Stimulated activated CD4-positive, alpha-beta T cell treated with anti-CD3 and anti-CD28 coated beads, Interleukin-15, amount 100 ng/mL, for 1 hour (primary cell): ENCODE measurements at places on chromosomes 11 and 22.

GRCh38 chr11:1645357-1645821 is 15.8 kb downstream of the KRTAP5-5 start:
- DNase-seq = no peak

DNA sequence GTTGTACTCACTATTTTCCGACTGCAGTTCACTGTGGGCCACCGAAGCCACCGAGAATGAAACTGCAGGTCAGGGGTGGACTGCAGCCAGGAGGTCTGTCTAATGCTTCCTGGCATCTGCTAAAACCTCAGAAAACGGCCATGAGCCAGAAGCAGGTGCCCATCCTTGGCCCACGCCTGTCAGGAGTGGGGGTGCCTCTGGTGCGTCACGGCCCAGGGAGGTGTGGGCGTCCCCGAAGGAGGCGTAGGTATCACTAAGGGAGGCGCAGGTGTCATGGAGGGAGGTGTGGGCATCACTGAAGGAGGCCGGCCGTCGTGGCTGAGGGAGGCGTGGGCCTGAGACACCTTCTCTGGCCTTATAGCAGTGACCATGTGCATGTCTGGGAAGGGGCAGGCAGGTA is 456.2 kb downstream of the TBC1D22A start:
- DNase-seq = no peak

DNA sequence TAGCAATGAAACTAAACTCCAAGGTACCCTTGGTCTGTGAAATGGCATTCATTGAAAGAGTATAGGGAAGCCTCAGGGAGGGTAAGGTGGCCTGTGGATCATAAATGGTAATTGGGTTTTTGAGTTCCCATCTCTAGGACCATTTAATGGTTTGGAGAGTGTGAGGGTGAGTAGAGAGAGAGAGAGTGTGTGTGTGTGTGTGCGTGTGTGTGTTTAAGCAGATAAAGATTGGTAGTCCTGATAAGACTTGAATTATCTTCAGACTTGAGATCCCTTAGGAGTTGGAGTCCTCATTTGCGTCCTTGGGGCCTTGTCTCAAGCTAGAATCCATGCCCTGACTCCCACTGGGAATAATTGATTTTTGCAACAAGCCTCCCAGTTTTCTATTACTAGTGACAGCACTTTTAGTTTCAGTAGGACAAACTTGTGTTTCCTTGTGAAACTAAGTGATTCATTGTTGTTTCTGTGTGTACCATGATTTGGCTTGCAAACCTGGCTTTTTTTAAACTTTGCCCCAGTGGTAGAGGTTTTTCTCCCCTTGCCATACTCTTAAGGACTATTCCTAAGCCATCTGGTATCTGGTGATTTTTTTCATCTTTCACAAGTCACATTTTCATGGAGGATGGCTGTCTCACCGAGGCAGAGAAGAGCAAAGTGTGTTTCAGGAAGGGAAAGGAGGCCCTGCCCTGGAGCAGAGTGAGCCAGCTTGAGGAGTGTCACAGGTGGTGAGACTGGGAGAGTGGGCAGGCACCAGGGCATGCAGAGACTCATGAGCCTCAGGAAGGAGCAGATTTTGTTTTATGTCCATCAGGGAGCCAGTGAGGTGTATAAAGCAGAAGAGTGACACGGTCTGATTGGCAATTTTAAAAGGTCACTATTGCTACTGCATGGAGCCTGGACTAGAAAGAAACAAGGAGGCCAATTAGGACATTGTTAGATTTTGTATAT is 26.7 kb downstream of the ALKBH3 start:
- no peak for DNase-seq

GRCh38 chr11:44450295-44450932 is 115.0 kb upstream of the CD82 start:
- no peak for DNase-seq

DNA sequence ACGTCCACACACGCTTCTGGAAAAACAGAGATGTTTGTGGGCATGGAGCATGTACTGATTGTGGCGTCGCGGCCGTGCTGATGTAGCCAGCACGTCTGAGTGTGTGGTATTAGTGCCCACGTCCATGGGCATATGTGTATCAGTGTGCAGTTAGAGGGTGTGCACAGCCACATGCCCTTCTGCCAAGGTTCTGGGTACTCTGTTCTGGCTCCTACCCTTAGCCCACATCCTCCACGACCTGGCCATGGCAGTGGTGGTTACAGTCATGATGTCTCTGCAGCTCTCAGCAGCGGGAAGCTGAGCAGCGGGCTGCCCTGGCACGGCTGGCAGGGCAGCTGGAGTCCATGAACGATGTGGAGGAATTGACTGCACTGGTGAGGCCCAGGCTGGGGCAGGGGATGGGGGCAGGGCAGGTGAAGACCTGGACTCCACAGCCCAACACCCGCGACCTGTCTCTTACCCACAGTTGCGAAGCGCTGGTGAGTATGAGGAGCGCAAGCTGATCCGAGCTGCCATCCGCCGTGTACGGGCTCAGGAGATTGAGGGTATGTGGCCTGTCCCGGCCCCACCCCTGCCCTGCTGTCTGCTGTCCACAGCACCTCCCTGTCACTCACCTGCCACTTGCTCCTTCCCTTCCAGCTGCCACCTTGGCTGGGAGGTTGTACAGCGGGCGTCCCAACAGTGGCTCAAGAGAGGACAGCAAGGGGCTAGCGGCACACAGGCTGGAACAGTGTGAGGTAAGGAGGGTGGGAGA is 7.3 kb downstream of the SMTN start:
- DNase-seq = no peak

DNA sequence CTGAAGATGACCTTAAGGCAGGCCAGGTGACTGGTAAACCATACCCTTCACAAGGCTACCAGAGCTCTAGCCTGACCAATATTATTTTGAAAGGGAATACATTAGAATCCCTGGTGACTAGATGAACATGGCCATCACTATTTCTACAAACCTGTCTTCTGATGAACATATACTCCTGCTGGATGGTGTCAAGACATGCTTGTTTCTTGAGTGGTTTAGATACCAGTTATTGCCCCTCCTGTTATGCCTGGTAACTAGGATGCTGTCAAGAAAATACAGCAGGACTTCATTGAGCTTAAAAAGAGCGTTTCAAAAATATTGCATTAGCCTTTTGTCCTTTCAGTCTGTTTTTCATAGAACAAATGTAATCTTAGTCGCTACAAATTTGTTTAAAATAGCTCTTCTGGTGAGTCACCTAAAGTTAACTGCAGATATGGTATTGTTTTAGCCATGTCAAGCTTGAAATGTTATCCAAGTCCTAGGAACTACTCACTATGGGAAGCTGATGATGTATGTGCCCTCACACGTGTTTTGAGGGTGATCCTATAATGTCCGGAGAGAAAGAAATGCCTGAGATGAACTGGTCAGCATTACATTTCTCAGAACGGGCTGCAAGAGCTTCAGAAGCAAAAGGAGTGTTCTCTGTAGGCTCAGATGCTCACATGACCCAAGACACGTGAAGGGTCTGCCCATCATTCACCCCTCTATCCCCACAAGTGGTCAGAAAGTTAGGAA is 20.6 kb downstream of the ADM start:
- no peak for DNase-seq

- no peak for DNase-seq
Measured at GRCh38 chr22:48320048-48320682, 1507.5 kb downstream of the BRD1 start.

DNA sequence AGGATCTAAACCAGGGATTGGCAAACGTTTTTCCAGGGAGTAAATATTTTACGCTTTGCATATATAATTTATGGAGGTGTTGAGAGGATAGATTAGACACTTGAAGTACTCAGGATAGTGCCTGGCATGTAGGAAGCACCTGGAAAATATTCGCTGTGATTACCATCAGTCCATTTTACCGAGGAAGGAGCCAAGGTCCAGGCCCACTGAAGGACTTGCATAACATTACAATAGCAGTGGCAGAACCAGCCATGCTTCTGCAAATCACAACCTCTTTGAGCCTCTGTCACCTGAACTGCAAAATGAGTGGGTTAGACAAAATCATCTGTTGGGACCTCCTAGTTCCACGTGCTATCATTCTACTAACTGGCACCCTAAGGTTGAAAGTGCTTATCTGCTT is 5.4 kb downstream of the FUT4 start:
- no peak for DNase-seq

- DNase-seq = no peak
Measured at GRCh38 chr11:86151174-86152005, 82.5 kb upstream of the PICALM start.

DNA sequence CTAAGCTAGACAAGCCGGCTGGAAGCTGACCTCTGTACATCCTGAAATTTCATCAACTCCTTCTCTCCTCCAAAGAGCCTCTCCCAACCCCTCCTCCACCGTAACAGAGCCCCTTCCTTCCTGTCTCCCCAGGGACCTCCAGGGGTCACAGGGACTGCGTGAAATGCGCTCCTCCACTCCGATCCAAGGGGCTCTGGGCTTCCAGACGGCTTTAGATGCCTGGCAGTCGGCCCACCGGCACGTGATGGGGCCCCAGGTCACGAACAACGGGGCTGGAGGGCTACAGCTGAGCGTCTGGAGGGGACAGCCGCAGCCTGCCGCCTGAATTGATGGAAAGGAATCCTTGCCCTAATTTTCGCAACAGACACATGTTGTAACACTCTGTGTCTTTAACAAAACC is 264.1 kb downstream of the MN1 start:
- DNase-seq = no peak

- no peak for DNase-seq
Measured at GRCh38 chr11:69958308-69958707, 119.8 kb upstream of the ANO1 start.

DNA sequence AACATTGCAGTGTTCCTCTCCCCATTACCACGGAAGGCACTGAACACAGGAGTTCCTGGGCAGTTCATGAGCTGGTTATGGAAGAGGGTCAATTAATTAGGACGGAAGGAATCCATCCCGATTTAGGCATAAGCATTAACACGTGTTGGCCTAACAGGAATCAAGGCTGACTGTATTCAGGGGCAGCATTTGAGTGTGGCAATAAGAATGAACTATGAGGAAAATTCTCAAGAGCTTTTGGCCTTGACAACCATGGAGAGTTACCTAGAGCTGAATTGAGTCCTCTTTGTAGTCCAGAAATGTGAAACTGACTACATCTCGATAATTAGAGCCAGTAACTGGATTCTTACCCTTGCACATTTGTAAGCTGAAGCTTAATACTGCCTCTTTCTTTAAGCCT is 82.4 kb upstream of the CRTAM start:
- DNase-seq = no peak

GRCh38 chr11:120062561-120062930 is 75.4 kb downstream of the TRIM29 start:
- DNase-seq = no peak

GRCh38 chr11:27722117-27722952 is 22.1 kb upstream of the BDNF start:
- no peak for DNase-seq

GRCh38 chr11:72657411-72658100 is 16.7 kb downstream of the PDE2A start:
- no peak for DNase-seq

DNA sequence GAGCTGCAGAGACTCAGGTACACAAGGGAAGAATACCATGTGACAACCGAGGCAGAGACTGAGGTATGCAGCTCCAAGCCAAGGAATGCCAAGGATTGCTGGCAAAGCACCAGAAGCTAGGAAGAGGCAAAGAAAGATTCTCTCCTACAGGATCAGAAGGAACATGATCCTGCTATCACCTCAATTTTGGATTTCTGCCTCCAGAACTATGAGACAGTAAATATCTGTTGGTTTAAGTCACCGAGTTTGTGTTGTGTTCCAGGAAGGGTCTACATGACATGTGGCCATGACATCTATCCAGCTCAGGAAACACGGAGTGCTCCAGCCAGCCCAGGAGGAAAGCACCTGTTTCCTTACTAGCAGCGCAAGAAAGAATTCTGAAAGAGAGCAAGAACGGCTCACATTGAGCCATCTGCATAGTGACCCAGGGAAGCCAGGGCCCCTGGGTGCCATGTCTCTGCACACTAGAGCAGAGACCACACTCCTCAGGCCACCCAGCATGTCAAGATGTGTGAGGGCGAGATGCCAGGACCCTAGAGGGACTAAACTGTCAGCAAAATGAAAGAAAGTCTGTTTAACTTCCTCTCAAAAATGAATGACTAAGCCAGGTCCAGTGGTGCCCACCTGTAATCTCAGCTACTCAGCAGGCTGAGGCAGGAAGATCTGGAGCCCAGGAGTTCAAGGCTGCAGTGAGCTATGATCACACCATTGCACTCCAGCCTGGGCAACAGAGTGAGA is 35.6 kb upstream of the GALNT18 start:
- no peak for DNase-seq

GRCh38 chr11:36454941-36455631 is 55.0 kb downstream of the TRAF6 start:
- DNase-seq = no peak

DNA sequence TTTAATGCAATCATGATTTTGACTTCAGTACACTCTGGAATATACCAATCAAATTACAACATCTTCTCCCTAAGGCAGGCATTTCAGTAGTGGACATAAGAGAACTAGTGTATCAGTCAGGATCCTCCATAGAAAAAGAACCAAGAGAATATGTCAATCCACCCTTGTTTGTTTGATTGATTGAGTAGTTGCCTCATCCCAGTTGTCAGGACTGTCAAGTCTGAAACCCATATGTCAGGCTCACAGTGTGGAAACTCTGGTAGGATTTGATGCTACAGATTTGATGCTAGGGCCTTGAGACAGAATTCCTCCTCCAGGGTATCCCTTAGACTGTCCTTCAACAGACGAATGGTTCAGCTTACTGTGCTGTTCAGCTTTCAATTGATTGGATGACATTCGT is 375.0 kb downstream of the ETS1 start:
- DNase-seq = no peak

DNA sequence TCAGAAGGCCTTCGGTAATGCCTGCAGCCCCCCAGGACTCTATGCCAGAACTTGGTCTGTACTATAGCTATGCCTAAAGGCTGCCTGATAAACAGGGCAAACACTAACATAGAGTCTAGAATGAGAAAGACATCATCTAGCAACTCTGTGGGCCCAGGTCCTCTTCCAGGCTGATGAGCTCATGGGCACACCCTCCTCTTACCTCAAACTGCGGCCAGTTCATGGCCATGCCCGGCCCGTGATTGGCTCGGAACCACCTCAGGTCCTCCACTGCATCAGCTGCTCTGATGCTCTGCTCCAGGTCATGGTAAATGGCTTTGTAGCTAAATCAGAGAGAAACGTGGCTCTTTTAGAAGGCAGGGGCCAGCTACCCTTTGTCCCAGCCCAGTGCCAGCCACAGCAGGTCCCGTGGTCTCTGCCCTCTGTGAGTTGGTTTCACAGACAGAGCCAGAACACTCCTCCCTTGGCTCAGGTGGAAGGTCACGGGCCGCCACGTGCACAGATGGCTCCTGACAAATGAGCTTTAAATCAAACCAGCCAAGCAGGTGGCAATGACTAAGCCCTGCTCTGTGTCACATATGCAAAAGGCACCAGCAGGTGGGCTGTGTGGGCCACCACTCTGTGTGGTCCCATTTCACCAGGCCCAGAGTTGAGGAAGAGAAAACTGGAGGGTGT is 25.0 kb upstream of the ARFGAP3 start:
- no peak for DNase-seq
